ENCODE measurements at places on chromosomes 5 and 9.

DNA sequence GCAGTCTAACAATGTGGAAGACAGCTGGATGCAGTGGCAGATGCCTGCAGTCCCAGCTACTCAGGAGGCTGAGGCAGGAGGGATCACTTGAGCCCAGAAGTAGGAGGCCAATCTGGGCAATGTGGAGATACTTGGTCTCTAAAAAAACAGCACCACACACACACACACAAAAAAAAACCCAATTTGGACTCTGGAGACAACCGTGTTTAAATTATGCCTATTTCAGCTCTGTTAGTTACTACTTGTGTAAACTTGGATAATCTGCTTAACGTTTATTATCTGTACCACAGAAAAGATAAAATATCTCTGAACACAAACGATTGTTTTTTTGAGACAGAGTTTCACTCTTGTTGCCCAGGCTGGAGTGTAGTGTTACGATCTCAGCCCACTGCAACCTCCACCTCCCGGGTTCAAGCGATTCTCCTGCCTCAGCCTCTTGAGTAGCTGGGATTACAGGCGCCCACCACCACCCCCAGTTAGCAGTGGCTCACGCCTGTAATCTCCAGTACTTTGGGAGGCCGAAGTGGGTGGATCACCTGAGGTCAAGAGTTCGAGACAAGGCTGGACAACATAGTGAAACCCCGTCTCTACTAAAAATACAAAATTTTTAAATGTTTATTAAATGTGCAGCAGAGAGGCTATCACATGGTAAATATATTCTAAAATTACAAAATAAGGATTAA, 17.7 kb downstream of the RAPGEF6 start:
- no peak for DNase-seq

DNA sequence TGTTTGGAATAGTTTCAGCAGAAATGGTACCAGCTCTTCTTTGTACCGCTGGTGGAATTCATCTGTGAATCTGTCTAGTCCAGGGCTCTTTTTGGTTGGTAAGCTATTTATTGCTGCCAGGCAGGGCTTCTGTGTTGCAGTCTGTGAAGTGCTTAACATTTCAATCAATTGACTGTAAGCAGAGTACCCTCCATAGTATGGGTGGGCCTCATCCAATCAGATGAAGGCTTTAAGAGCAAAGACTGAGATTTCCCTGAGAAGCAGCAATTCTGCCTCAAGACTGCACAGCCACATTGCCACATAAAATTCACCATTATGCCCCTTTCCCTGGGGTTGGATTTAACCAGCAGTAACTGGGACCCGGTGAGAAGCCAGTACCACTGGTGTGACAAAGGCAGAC, 98.9 kb upstream of the ICE1 start:
- DNase-seq = no peak

GRCh38 chr5:17228821-17229291, 11.4 kb downstream of the BASP1 start:
- no peak for DNase-seq

DNA sequence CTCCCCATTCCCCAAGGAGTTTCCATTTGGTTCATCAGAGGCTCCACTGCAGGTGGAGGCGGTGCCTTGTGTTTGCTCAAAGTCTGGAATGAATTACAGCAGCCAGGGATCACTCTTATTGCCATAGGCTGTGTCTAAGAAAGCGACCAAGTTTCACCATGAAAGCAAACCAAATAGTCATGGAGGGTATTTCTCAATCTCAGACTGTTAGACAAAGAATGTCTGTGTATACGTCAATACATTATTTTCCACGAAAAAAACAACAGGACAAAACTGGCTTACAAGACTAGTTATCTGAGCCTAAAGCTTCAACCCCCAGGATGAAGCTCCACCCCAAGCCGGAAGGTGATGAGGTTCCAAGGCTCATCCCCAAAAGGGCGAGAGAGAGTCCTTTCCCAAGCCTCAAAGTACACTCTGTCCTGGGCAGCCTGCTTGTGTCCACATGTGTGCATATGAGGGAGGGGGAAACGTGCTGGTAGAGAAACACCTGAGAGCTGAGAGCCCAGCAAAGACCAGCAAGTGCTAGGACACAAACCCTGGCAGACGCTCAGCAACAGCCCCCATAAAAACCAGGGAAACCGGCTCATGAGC, 4.3 kb downstream of the B4GALT1 start:
- DNase-seq = no peak

DNA sequence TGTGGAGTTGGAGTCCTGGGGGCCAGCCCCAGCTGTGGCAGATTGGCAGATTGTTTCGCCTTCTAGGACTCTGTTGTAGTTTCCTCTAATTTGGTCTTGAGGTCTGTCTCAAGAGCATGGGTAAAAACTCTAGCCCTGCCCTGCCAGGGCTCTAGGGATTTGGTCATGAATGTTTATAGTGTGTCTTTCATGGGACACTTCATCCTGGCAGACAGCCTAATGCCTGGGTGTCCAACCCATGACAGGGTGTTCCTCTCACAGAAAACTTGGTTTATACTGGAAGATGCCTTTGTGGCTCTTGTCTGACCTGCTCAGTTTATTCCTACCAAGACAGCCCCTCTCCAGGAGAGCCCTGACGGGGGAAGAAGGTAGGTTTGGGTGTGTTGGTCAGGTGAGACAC, 45.5 kb downstream of the GALNT12 start:
- no peak for DNase-seq

DNA sequence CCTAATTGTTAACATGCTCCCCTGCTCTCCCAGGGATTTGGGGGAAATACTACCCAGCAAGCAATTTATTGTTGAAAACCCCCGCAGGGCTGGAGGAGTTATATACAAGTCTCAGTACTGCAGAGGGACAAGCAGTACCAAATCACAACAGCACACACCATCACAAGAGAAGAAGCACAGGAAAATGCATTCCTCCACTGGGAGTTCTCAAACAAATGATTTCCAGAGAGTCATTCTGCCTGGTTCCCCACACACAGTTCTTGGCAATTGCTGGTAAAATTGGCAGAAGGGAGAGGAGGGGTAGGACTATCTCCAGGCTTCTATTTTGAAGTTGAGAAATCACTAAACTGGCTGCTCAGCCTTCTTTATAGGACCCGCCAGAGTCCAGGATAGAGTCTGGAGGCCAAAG, 16.8 kb downstream of the SIL1 start:
- no peak for DNase-seq

DNA sequence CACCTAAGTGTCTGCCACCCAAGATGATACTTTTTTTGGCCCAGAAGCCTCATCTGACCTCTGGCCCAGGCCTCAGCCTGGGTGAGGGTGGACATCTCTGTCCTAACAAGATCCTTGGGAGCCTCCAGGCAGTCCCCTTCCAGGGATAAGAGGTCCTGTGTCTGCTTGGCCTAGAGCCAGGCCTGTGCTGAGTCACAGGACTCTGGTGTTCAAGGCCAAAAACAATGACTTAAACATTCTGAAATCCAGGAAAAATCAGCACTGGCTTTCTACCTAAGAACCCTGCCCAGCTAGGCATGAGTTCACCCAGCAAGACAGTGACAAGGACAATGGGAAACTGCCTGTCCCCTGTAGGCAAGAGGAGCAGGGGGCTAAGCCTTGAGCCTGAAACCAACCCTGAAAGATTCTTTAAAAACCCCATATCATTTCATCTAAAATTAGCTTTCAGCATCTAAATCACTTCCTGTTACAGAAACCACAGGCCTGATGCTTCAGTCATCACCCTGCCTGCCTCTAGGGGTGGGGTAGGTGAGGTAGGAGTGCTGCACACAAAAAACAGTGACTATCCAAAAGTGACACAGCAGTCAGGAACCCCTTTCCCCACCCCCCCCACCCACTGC, 29.9 kb downstream of the CSF2 start:
- DNase-seq = peak; percentile 64

GRCh38 chr9:136622538-136622948, 40.2 kb upstream of the EGFL7 start:
- DNase-seq = no peak

DNA sequence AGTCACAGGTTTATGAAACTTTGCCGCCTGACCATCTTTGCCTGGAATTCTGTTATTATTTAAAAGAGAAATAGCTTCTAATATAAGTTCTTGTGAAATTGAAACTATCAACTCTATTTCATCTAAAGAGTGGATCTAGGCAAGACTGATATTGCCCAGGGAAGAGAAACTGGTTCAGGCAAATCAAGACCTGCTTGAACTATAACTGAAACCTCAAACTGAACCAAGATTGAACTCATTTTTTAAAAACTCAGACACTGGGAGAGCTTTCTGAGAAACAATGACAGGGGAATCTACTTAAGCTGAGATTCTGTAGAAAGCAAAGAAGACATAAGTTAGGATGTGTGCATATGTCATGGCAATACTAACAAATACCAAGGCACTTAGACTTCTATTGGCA, 815.8 kb downstream of the BRINP1 start:
- no peak for DNase-seq

DNA sequence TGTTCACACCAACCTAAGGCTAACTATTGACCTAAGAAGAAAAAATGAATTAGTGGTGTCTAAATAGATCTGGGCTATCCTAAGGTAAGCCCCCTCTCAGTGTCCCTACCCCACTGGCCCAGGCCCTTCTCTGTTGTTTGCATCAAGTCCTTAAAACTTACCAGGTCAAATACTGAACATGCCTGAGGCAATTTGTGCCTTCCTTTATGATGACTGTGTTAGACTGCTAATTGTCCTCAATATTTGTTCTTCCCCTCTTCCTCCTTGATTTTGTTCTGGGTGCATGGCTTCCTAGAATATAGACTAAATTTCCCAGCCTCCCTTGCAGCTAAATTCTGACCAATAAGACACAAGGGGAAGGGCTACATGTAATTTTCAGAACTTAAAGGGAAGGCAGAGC, 199.9 kb downstream of the ADAMTS12 start:
- no peak for DNase-seq

- DNase-seq = no peak
Measured at GRCh38 chr5:83530193-83530592, 58.6 kb downstream of the VCAN start.

GRCh38 chr5:72167804-72168203, 60.5 kb downstream of the MAP1B start:
- no peak for DNase-seq

DNA sequence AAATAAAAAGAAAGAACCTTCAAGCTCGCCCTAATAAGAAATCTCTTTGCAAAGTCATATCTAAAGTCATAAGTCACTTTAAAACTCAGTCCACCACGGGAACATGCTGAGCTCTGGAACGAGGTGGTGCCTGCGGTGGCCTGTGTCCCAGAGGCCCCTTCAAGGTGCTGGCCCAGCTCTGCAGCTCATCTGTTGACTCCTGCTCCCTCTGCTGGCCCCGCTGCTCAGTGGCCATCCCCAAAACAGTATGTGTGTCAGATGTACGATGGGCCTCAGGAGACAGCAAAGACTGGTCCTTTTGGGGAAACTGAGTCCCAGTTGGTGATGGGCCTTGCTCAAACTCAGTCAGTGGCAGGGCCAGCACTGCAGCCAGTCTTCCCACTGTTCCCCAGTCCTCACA, 22.8 kb upstream of the FOXB2 start:
- no peak for DNase-seq

DNA sequence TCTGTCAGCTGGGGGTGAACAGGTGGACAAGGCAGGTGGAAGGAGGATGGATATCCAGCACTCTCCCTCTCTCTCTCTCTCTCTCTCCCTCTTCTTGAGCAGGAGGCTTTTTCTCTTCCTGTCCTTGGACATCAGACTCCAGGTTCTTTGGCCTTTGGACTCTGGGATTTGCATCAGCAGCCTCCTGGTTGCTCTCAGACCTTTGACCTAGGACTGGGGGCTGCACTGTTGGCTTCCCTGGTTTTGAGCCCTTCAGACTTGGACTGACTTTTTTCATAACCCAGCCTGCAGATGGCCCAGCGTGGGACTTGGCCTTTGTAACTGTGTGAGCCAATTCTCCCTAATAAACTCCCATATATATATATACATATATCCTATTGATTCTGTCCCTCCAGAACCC, 35.0 kb upstream of the SEMA4D start:
- no peak for DNase-seq

DNA sequence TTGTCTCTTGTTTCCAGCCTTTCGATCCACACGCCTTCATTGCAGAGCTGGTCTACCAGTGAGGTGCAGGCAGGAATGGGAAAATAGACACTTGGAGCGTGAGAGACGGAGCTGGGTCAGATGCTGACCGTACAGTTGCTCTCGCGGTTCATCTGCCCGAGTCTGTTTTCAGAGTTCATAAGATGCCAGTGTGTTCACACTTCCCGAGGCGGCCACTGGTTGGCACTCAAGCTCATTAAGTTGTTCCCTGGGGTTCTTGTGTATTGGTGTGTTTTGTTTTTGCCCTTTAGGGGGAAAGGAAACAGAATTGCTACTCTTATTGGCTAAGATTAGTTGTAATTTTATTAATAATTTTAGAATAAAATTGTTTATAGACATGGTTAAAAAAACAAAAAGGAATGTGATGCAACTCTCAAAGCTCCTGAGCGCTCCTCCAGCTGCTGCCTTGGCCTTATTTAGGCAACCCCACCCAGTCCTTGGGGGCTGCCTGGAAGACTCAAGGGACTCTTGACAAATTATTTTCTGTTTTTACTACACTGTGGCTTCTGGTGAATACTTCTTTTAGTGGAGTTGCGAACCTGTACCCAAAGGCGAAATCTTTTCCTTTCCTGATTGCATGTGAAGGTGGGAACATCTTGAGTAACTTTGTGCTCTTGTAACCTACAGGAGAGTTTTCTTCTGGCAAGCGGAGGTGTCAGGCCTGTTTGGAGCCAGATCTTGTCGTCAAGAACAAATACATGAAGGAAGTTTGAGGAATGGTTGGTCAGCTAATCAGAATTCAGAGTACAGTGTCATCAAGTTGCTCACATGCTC, 146.1 kb downstream of the MAST4 start:
- no peak for DNase-seq

- no peak for DNase-seq
Measured at GRCh38 chr5:31551878-31552277, 19.8 kb downstream of the C5orf22 start.

DNA sequence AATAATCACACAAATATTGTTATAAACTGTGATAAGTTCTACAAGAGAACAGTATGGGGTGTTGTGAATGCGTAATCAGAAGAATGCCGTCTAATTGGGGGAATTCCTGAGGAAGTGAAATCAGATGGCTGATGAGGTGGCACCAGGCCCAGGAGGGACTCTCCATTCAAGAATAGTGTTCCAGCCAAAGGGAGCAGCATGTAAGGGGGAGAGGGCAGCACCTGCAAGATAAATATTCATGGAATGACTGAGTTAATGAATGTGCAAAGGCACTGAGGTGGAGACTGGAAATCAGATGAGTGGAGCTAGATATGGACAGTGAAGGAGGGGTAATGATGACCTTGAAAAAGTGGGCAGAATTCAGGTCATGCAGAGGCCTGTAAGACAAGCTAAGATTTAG, 250.6 kb downstream of the ARRDC3 start:
- no peak for DNase-seq

GRCh38 chr9:108897324-108898096, 35.4 kb downstream of the ACTL7A start:
- DNase-seq = no peak

- no peak for DNase-seq
Measured at GRCh38 chr5:165101709-165102108, 1596.3 kb downstream of the MAT2B start.

GRCh38 chr9:110650991-110651411, 17.6 kb upstream of the MUSK start:
- DNase-seq = no peak

GRCh38 chr5:80453366-80453765, 34.5 kb upstream of the FAM151B start:
- DNase-seq = no peak

GRCh38 chr5:168844016-168844921, 265.1 kb upstream of the PANK3 start:
- DNase-seq = no peak
